Glomerular endothelial cell (primary cell): ENCODE measurements at places on chromosomes 1 and 21. TPM values are rescaled to one million over a fixed set of nuclear protein-coding genes. Genes with fewer than 3 reads are reported as not detected.

Gene AZIN2
- total RNA-seq = 4.7 and 5.1 TPM in 2 replicates

Gene CBR3
- 5.6 and 18.8 TPM in 2 replicates for total RNA-seq

Gene CELA2A
- not detected in 2 replicates for total RNA-seq

Gene SCMH1
- total RNA-seq = 13.8 and 22.5 TPM in 2 replicates

Gene CFAP74
- total RNA-seq = not detected in 2 replicates

Gene AMY1A
- total RNA-seq = not detected in 2 replicates

Gene UQCRHL
- 0.76 and 2.3 TPM in 2 replicates for total RNA-seq

Gene CTH
- total RNA-seq = 1.8 and 3.3 TPM in 2 replicates

Gene HFM1
- total RNA-seq = 0.44 and 0.47 TPM in 2 replicates

Gene WNT9A
- 2.8 and 3.7 TPM in 2 replicates for total RNA-seq

Gene A3GALT2
- total RNA-seq = not detected in 2 replicates

Gene SPAG17
- total RNA-seq = 0.12 TPM in 1 of 2 replicates, not detected in the other

Gene HIVEP3
- 6.3 and 7.6 TPM in 2 replicates for total RNA-seq

Gene C8B
- not detected in 2 replicates for total RNA-seq

Gene C1QTNF12
- 0.76 and 1.7 TPM in 2 replicates for total RNA-seq

Gene YOD1
- 4.9 and 5.1 TPM in 2 replicates for total RNA-seq

Gene RRAGC
- total RNA-seq = 39.8 and 43.9 TPM in 2 replicates
